ENCODE measurements at places on chromosomes 1 and 21.

GRCh38 chr1:229281339-229281926 lies 10.5 kb downstream of the RAB4A start:
- no peak for DNase-seq

- DNase-seq = no peak
Observed at GRCh38 chr1:110239441-110240430, 29.6 kb downstream of the KCNC4 start.

DNA sequence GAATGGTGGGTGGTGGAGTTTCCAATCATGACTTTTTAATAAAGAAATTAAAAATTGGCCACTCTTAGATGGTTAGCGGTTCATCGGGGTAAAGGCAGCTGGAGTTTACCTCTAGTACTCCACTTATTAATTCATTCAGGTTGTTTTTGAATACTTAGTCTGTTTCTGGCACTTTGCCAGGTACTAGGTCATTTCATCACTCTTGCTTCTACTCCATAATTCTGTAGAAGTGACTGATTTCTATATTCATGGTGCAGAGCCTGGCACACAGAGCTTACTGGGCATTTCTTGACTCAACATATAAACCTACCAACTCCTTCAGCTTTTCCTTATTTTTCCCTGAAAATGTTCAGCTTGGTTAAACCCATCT lies 31.5 kb downstream of the FOXD2 start:
- DNase-seq = no peak

DNA sequence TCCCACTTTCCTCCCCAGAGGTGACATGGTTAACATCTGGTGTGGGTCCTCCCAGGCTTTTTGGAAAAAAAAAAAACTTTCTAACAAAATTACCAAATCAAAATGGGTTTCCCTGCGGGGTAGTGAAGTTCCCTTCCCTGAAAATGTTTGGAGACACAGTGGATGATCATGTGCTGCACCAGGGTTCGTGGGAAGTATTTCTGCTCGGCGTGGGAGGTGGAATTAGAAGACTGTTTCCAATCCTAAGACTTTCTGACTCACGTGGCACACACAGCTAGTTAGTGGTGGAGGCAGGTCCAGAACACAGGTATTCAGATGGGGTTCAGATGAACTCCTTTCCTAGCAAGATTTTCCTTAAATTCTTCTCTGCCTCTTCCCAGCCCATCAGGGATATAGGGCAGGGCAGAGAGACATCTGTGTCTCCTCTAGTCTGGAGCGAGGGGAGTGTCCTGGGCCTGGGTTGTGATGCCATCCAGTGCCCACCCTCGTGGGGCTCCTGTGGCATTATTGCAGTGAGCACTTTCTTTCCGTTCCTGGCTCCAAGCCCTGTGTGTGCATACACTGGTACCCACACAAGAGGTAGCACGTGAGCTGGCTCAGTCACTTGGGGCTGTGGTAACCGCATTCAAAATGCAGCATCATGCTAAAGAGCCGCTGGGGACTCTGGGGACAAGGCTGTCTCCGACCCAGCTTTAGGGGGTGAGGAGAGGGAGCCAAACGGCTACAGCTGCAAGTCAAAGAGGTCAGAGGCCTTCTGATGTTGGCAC lies 27.5 kb downstream of the KCNC4 start:
- no peak for DNase-seq

- no peak for DNase-seq
Observed at GRCh38 chr1:155107309-155108264, 20.1 kb upstream of the EFNA1 start.

DNA sequence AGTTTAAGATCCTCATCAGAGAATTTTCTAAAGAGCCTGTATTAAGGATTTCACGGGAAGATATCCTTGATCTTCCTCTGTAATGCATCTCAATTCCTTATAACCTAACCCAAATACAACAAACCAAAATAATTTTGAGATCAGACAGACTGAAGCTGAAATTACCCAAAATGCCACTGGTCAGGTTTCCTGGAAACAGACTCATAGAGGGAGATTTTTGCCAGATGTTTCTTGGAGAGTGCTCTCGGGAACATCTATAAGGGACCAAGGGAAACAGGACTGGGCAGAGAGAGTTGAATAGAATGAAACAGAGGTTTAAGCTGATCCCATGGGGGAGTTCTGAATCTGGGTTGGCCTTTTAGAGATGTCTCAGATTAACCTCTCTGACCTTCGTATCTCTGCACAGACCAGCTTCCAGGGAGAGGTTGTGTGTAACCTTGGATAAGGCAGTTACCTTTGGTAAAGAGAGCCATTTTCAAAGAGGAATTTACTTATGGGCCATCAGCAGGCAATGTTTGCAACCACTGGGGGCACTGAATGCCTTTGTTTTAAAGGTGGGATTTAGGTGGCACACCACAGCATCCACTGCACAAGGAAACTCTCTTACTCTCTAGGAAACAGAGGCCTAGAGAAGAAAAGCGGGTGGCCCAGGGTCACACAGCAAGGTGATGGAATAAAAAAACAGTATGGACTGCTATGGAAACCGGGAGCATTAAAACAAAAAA lies 130.8 kb upstream of the SGIP1 start:
- DNase-seq = no peak

Data from thymus (tissue), 14 donors.